ENCODE measurements at places on chromosomes 6 and 20.
A peak's percentile ranks its signal among the peaks of the same experiment; 100 is the strongest.

GRCh38 chr6:6148192-6148815, 141.6 kb upstream of the NRN1 start:
- DNase-seq = no peak

GRCh38 chr6:78746457-78746856, 120.9 kb upstream of the IRAK1BP1 start:
- DNase-seq = no peak

DNA sequence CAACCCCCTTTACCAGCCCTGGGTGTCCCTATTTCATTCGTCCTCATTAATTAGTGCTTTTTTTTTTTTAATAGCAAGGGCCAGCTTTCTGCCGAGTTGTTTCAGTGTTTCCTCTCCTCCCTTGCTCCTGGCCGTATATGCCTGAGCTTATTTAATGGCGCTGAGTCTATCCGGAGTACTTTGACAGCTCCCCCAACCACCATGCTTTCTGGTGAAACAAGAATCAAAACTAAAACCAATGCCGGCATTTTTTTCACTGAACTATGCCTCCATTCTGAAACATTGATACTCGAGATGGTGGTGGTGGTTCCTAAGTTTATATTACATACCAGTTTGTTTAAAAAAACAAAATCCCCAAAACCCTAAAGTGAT, 1.2 kb downstream of the DCBLD1 start:
- peak; percentile 32 for DNase-seq

DNA sequence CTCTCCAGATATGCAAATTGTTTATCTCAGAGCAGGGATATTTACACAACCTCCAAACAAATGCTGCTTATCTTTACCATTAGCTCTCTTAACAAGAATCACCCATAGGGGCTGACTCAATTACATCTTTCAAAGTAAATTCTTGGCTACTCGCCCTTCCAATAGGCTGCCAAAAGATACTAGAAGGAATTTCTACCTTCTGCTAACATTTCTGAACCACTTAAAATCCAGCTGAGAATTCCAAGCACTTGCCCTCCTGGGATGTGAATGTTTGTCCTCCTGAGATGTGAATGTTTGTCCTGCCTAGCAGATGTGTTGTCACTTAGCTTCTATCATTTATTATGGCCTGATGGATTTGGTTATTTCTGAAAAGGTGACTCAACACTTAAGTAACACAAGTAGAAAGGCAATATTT, 388.0 kb downstream of the GJA1 start:
- DNase-seq = no peak

DNA sequence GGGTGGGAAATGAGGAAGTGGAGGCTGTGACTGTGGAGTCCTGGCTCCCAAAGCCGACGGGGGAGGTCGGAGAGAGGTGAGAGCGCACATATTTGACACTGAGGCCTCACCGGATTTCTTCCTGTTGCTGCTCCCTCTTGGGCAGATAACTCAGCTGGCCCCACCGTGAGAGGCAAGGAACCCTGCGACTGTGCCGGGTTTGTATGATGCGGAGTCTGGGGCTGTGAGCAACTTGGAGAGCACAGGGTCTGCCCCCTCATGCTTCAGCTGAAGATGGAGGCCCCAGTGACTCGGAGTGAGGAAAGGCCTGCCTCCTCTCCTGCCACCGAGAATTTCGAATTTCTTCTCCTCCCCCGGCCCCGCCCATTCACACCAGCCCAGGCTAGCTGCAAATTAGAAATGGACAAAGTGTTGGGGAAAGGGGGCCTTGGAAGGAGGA, 160.6 kb downstream of the GRM4 start:
- no peak for DNase-seq

GRCh38 chr20:46894971-46895905, 595 bp downstream of the EYA2 start:
- DNase-seq = no peak
